ENCODE measurements at places on chromosomes 7 and 10.

GRCh38 chr10:112914288-112914952 is 35.6 kb upstream of the TCF7L2 start:
- no peak for DNase-seq

- DNase-seq = no peak
Measured at GRCh38 chr10:45644527-45644926, 28.0 kb downstream of the ZFAND4 start.

DNA sequence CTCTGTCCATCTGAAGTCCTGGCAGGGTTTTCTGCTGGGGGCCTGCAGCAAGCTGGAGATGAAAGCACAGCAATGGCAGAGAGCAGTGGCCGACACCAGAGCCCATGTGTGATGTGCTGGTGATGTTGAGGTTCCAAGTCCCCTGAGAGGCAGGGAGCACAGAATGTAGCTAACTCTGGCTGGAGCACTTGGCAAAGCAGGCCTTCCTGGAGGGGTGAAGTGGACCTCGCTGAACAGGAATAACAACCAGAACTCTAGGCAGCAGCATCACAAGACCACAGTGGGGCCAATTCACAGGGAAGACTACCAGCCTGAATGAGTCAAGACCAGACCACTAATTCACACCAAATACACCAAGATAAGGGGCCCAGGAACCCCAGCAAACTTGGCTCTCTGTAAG is 22.8 kb upstream of the MSMB start:
- no peak for DNase-seq

GRCh38 chr10:15096661-15097010 is 519 bp upstream of the RPP38 start:
- no peak for DNase-seq

- DNase-seq = no peak
Measured at GRCh38 chr7:114822131-114822530, 99.8 kb upstream of the MDFIC start.

DNA sequence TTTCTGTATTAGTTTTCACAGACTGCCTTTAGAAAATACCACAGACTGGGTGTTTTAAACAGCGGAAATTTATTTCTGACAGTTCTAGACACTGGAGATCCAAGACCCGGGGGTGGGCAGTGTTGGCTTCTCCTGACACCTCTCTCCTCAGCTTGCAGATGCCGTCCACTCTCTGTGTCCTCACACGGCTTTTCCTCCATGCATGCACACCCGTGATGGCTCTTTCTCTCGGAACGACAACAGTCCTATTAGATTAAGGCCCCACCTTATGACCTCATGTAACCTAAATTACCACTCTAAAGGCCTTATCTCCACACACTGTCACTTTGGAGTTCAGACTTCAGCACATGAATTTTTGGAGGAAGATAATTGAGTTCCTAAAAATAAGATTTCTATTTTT is 142.9 kb upstream of the VWC2 start:
- DNase-seq = no peak

- no peak for DNase-seq
Measured at GRCh38 chr10:124293616-124294449, 124.9 kb downstream of the OAT start.

- DNase-seq = no peak
Measured at GRCh38 chr7:74018246-74018895, 9.6 kb upstream of the ELN start.

DNA sequence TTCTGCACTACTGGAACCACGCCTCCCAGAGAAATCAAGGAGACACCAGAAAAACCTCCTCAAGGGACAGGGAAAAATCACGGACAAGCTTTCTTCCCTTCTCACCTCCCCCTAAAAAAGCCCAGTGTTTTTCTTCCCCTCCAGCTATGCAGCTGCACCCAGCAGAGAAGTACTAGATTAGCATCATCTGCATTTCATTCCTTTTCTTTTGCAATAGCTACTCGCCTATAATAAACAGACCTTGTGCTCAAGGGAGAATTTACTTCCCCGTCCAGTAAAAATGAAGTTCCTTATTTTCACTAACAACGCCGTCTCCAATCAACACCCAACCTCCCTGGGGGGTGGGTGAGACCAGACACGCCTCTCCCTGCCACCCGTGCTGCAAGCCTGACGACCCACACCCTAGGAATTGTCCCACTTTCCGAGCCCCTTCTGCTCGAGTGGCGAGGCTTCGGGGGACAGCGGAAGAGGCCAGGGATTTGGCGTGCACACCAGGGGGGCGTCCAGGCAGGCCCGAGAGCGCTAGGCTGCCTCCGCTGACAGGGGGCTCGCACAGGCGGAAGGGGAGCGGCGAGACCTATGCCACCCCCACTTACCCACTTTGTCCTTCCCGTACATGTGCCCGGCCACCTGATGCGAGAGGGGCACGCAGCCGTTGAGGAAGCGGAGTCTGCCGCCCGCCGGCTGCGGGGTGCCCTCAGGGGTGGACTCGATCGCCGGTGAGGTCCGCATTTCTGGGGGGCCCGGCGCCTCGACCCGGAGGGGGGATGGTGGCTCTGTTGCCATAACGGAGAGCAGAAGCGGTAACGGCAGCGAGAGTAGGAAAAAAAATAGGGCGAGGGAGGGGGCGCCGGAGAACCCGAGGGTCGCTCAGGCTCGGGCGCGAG is 625 bp downstream of the IPMK start:
- no peak for DNase-seq

DNA sequence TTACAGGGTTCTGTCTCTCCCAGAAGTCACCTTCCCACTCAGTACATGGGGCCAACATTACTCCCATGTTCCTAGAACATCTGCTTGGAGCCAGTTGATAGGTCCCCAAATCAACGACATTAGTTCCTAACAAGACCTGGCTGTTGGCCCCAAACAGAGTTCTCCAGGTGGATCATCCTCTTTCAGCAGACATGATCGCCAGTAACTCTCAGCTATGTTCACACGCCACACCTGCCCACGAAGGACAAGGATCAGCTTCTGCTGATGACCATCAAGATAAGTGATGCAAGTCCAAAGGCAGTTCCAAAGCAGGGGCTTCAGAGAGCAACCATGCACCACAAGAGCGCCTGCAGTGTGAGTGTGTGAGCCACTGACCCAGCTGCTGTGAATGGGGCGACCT is 11.0 kb downstream of the ZNF777 start:
- no peak for DNase-seq

GRCh38 chr7:27739301-27739908 is 557 bp upstream of the TAX1BP1 start:
- no peak for DNase-seq

- no peak for DNase-seq
Measured at GRCh38 chr7:88358526-88358838, 51.8 kb upstream of the STEAP4 start.

- DNase-seq = no peak
Measured at GRCh38 chr10:8069627-8070026, 15.1 kb downstream of the GATA3 start.

DNA sequence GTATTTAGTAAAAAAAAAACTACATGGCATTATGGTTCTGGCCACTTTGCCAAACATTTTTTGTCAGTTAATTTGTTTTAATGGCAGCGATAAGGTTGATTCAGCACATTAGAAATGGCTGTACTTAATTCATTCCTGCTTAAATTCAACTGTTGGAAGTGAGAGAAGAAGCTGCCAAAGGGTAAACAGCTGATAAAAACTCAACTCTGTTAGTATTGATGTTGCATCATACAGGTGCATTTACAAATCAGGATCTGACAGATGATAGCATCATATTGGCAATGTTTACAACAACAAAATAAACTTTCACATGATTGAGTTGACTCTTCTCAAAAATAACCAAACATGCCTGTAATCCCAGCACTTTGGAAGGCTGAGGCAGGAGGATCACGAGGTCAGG is 444.3 kb downstream of the IPMK start:
- DNase-seq = no peak
